Lung microvascular endothelial cell (primary cell): ENCODE measurements at places on chromosomes 6 and 20.

GRCh38 chr6:299104-299980, 7.1 kb downstream of the DUSP22 start:
- DNase-seq, result no peak

DNA sequence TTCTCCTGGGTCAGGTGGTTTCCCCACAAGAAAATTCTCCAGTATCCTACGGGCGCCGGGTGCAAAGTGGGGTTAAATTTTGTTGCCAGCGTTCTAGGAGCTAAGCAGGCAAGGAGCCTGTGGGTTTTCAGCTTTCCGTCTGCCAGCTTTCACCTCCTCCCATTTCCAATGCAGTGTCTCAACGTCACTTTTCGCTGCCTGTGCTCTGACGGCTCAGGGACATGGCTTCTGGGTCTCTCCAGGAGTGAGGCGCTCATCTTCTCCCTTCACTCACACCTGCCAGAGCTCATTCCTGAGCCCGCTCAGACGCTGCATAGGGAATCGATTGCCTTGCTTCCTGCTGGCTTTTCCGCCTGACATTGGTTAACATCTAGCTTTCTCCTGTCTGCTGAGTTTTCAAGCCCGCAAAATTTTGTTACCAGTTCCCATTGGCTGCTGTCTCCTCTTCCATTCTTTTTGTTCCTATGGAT, 7.3 kb upstream of the NAA20 start:
- no peak for DNase-seq

DNA sequence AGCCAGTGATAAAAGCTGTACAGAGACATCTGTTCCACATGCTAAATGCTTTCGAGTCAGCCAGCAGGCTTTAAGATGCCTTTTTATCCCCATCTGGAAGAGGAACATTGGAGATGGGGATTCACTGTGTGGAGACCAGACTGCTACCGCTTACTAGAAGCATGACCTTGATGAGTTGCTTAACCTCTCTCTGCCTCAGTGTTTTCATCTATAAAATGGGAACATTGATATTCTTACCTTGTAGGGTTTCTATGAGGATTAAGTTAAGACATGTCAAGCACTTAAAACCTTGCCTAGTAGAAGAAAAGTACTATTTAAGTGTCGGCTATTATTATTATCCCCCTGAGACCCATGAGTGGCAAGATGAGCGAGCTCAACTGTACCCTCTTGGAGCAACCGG, 165.3 kb upstream of the SNX9 start:
- DNase-seq, result no peak

GRCh38 chr6:106694343-106694742, 65.0 kb downstream of the QRSL1 start:
- no peak for DNase-seq

- DNase-seq, result no peak
These were observed 105.0 kb upstream of the DUSP22 start for GRCh38 chr6:187210-187861.

DNA sequence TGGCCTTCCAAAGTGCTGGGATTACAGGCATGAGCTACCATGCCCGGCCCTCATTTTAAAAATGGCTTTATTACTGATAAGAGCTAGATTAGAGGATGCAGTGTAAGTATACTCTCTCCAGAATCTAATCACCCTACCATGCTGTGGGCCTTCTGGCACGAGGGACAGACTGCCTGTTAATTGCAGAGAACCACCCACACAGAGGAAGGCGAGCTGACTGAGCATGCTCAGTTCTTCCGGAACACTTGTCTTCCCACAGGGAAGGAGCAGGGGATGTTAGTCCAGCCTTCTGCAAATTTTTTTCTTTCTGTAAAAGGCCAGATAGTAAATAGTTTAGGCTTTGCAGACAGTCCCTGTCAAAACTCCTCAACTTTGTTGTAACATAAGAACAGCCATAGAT, 48.9 kb downstream of the ALDH5A1 start:
- no peak for DNase-seq

- DNase-seq, result peak; percentile 72
These were observed 38.1 kb downstream of the SYNE1 start for GRCh38 chr6:152598901-152599537.

DNA sequence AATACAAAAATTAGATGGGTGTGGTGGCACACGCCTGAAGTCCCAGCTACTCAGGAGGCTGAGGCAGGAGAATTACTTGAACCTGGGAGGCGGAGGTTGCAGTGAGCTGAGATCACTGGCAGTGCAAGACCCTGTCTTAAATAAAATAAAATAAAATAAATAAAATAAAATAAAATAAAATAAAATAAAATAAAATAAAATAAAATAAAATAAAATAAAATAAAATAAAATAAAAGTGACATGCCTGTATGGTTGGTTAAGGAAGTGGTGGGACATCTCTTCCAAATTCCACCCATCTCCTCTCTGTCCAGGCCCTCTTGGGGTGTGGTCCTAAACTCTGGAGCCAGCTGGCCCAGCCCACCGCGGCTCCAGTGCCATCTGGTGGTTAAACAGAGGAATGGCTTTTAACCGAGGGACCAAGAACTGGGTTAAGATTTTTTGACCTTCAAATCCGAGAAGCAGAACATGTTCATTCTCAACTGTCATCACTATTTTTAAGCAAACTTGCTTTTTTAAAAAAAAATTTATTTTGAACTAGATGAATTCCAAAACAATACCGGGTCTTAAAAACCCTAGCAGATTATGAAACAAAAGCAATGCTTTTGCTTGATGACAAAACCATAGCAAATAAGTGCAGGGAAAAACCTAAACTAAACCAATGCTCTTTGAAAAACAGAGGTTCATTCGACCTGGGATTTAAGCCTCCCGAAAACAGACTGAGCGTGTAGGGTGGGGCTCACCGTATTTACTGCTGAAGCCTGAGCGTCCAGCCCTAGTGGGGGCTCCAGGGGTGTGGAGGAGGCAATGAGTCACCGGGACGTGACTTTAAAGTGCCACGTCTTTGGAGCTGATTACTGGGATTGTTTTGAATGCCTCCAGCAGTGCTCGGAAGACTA, 68.8 kb downstream of the CDC5L start:
- DNase-seq, result peak; percentile 55

DNA sequence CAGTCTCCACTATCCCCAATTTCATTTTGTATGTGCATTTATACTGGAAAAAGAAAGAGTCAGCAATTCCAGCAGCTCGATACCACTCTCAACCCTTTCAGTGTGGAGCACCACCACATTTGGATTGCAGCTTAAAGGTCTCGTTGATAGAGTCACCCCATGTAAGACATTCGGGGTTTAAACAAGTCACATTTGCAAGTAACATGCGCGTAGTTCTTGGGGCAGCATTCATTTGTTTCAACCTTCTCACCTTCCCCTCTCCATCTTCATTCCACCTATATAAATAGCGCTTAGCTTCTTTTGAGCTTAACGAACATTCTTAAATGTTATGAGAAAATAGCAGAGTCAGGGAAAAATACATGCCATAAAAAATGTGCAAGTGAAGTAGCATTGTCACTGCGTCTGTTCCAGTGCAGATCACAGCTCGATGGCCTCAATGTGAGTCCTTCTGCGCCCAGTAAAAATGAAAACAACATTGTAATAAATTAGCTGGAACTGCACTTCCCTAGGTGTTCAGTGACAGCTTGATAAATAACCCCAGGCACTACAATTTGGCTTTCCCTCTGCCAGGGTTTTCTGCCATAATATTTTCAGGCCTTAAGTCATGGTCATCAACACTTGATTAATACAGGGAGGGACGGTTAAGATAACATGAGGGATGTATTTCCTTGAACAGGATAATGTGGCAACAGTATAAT, 737.8 kb upstream of the NRSN1 start:
- DNase-seq, result no peak

- no peak for DNase-seq
These were observed 10.9 kb upstream of the SOX4 start for GRCh38 chr6:21582651-21583050.

DNA sequence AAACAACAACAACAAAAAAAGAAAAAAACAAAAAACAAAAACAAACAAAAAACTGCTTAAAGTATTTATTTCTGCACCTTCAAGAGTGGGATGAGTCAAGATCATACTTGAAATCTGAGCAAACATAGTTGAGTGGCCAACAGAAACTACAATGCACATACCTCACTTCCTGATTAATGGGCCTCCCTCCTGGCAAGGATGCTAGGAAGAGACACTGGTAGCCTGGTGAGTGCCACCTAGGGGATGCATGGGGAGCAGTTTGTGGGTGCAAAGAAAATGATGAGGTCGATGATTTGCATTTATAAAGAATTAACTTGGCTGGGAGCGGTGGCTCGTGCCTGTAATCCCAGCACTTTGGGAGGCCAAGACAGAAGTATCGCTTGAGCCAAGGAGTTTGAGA, 808.1 kb downstream of the MAFB start:
- peak; percentile 12 for DNase-seq

GRCh38 chr20:31839782-31840487, 5.5 kb downstream of the FOXS1 start:
- DNase-seq, result no peak

- DNase-seq, result no peak
These were observed 631 bp upstream of the PABPC1L start for GRCh38 chr20:44908987-44909871.

DNA sequence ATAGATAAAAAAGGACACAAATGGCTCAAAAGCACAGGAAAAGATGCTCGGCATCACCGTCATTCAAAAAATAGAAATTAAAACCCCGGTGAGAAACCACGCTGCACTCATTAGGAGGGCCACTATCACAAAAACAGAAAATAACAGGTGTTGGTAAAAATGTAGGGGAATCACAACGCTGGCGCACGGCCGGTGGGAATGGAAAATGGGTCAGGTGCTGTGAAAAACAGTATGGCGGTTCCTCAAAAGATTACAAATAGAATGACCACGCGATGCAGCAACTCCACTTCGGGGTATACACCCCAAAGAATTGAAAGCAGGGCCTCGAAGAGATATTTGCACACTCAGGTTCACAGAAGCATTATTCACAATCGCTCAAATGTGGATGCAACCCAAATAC, 28.3 kb downstream of the NPEPL1 start:
- no peak for DNase-seq

DNA sequence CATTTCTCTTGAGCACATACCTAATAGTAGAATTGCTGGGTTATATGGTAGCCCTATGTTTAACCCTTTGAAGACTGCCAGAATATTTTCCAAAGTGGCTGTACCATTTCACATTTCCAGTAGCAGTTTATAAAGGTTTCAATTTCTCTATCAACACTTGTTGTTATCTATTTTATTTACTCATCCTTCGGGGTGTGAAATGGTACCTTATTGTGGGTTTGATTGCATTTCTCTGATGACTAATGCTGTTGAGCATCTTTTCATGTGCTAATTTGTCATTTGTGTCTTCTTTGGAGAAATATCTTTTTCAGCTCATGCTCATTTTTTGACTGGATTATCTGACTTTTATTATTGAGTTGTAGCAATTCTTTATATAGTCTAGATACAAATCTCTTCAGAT, 5.4 kb downstream of the ENPP4 start:
- DNase-seq, result no peak

GRCh38 chr20:37202267-37202943, 23.1 kb upstream of the MROH8 start:
- DNase-seq, result peak; percentile 58
